ENCODE measurements at places on chromosomes 2 and 18. TPM values are rescaled to one million over a fixed set of nuclear protein-coding genes. Genes with fewer than 3 reads are reported as not detected.

The TRIM54 gene
- not detected for polyA plus RNA-seq

The MFSD2B gene
- not detected for polyA plus RNA-seq

DNA sequence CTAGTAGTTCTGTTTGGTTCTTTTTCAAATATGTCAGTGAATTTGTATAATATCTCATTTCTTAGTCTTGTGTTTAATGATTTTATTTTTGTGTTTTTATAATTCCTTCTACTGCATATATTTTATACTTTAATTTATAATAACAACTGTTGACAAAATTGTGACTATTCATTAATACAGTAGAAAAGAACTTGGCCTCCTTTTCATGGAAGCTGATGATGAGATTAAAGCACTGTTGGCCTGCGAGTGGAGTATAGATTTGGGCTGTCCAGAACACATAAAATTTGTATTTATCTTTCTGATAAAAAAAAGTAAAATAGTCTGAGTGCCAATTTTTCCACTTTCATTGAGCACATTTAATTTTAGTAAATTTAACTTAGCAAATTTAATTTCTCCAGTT is 12.1 kb downstream of the CFLAR start:
- no peak for DNase-seq

DNA sequence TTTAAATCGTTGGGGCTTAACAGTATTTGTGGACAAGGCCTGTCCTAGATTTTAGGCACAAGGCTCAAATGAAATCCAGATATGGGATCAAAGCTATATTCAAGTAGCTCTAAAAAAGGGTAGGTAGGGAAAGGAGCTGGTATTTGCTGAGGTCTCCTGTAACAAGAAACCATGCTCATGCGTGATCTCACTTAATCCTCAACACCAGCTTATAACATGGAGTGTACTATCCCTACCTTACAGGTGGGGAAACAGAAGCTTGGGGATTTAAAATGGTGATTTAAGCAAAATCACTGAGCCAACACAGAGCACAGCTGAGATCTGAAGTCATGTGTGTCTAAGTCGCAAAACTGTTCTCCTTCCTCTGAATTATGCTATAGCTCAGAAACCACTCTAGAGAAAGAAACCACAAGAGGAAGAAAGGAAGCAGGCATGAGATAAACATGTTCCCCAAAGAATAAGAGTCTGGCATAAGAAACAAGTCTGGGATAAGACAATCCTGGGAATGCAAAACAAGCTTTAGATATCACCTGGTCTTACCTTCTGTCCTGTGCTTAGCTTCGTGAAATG is 43.1 kb downstream of the CYRIA start:
- DNase-seq = no peak

GRCh38 chr2:119230219-119231185 is 6.9 kb downstream of the STEAP3 start:
- DNase-seq = no peak

DNA sequence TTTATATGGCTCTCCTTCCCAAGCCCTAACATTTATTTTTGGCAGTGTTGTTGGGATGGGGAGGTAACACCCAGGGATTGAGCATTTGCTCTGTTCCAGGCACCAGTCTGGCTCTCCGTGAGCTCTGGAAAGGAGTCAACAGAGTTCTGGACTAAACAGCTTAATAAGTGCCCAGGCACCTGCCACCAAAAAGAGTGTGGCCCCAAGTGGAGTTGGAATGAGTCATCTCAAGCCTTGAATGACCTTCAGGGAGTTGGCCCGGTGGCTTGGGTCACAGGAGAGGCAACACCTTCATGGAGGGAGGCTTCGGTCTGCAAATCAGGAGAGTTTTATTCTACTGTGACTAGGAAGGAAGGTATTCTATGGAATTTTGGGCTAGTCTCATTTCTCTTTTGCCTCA is 203.2 kb downstream of the DLGAP1 start:
- DNase-seq = no peak

Data from CD4-positive, CD25-positive, alpha-beta regulatory T cell (primary cell).